ENCODE measurements at places on chromosomes 16 and 17.

DNA sequence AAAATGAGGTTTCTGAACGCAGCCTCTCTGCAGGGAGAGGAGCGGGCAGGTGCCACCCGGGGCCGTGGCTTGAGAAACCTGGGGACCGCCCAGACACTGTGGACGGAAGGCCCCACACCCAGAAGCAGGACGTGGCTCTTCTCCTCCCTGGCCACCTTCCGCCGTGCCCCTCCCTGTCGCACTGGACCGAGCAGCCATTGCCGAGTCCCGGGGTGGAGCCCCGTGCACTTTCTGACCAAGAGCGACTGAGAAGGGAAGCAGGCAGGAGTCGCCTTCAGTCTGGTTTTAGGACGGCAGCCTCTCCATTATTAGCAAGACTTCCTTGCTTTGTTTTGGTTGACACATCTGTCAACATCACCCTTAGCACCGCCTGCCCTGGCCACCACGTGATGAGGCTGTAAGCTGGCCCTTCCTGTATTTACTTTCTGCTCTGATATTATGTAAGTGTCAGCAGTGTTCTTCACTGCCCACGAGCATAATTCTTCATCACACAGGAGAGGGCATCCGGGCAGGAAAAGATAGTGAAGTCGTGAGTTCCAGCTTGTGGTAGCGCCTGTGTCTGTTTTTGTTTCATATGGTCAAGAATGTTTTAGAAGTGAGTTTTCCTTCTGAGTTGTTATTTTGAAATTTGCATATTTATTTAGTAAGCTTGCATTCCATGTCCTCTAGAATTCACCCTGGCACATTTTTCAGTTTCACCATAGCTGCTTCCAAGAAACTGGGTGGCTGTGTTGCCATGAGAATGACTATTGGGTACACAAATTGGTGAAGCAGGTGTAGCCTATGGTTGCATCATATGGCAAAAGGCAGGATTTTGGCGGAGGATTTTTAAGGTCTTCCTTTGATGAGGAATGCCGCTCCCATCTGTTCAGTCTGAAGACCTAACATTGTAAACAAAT is 1.0 kb downstream of the HERPUD1 start:
- no peak for DNase-seq

DNA sequence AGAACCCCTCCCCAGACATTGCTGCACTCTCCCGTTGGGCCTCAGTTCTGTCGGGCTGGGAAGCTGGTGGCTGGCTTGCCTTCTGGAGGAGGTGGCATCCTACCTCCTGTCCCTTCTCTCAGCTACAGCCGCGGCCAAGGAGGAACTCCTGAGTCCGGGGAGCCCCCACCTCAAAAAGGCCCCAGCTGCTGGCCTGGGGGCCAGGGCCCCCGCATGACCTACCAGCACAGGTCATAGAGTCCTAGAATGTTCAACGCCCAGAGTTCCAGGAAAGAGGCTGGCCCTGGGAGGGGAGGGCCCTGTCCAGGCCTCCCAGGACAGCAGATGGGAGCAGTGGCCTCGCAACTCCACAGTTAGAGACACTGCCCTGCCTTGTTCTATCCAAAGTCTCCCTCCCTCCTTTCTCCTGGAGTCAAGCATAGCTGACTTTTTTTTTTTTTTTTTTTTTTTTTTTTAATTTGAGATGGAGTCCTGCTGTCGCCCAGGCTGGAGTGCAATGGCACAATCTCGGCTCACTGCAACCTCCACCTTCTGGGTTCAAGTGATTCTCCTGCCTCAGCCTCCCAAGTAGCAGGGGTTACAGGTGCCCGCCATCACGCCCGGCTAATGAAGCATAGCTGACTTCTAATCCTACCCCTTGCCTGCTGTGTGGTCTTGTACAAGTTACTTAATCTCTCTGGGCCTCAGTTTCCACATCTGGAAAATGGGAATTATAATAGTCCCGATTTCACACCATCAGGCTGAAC is 7.1 kb downstream of the CARHSP1 start:
- DNase-seq: no peak

- no peak for DNase-seq
Observed at GRCh38 chr17:70070305-70071027, 4.6 kb upstream of the KCNJ16 start.

DNA sequence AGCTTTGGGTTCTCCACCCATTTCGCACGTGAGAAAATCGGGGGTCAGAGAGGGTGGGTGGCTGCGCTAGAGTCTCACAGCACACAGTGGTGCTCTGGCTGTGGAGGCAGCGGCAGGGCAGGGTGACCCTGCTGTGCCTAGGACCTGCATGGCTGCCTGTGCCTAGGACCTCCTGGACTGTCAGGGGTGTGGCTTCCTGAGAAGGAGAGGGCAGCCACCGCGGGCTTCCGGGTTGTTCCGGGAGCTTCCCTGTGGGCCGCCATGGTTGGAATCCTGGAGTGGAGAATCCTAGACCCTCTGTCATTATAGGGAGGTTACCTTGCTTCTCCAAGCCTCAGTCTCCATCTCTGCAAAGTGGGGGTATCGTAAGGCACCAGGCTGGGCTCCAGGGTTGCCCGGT is 9.3 kb downstream of the ZFPM1 start:
- DNase-seq: no peak

DNA sequence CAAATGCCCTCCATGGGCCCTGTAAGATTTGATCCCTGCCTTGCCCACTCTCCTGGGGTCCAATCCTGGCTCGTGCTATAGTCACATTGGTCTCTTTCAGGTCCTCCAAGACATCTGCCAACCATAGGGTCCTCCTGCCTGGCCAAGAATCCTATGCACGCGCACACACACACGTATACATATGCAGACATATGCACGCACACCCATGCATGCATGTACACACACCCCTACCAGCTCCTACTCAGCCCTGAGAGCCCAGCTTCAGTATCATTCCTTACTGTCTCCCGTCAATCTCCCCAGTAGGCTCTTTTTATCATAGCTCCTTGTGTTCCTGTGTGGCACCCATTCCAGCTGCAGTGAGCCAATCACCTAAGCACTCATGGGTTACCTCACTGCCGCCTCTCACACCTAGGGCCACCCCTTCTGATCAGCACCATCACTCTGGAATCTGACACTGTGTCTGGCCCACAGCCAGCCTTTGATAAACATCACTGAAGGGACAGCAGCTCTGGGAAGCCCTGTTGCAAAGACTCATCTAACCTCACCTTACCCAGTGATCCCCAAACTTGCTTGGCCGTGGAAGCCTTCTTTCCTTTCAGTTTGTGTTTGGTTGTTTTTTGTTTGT is 7.9 kb upstream of the DNAH17 start:
- no peak for DNase-seq

DNA sequence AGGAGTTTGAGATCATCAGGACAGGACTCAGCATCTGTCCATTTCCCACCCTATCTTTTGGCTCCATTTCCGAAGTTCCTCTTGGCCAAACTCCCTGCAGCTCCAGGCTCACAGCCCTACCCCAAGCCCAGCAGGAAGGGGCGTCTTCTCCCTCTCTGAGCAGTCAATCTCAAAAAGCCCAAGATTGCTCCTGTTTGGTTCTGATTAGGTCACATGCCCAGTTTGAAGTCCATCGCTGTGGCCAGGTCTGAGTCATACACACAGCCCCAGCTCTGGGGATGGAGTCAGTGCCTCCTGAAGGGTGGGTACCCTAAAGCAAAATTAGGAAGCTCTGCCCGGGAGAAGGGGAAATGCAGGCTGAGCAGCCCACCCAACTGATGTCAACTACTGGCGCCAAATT is 23.9 kb downstream of the SNX20 start:
- DNase-seq: no peak

DNA sequence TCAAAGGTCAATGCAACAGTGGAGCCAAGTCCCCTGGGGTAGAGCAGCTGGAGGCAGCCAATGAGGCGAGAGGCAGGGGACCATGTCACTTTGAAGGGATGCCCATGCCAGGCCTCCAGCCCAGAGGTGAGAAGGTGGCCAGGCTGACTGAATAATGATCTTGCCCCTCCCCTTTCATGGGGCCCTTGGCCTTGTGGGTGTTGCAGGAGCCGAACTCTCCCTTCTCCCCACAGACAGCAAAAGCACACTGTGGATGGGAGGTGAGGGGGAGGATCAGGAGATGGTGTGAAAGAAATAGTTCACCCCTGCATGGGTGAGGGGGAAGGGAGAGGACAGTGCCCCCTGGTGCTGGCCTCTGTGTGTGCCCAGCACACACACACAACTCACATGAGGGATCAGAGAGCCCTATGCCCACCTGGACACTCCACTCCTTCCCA is 15.8 kb upstream of the TBX21 start:
- DNase-seq: no peak

DNA sequence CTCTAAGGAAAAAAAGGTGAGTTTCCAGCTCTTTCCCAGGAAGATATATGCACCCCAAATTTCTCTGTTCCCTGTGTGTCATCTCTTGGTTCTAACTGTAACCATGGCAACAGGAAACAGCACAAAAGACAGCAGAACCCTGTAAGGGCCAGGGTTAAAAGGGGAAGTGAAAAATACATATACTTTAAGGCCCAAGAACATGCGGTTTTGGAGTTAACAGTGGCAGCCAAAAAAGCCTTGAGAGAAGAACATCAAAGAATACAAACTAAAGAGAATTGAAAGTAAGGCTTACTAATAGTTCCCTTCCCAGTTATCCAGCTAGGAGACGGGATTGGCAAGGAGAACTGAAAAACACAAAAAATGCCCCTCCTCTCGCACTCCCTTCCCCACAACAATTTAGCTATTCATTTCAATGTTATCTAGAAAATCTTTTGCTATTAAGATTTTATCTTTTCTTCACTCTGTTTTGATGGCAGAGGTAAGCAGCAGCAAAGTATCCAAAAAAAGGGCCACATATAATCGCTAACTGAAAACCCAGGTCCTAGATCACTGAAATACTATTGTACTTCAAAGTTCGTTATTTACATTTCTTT is 1.5 kb downstream of the SPOP start:
- DNase-seq: no peak

DNA sequence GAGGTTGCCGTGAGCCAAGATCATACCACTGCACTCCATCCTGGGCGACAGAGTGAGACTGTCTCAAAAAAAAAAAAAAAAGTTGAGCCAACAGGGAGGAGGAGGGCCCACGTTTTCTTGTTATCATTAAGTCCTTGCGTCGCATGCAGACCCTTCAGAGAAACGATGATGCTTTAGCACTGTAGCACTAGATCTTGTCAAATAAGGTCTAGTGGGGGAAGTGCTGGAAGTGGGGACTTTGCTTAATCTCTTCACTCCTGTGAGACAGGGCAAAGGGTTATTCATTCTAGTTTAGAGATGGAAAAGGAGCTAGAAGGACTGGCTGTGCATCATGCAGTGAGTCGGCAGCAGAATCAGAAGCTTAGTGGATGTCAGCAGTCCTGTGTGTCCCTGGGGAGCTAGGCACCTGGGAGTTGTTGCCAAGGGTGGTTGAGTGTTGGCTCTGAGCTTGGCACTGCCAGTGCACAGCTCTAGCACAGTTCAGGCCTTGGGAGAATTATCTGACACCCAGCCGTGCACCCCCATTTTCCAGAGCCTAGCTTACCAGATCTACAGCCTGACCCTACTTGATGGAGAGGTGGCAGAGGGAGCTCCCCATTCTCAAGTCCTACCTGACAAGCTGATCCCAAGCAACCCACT is 33.4 kb upstream of the TBX2 start:
- DNase-seq: no peak

GRCh38 chr17:45230787-45231480 is 9.2 kb downstream of the FMNL1 start:
- DNase-seq: no peak

GRCh38 chr17:27660436-27660835 is 29.4 kb downstream of the LGALS9 start:
- no peak for DNase-seq

DNA sequence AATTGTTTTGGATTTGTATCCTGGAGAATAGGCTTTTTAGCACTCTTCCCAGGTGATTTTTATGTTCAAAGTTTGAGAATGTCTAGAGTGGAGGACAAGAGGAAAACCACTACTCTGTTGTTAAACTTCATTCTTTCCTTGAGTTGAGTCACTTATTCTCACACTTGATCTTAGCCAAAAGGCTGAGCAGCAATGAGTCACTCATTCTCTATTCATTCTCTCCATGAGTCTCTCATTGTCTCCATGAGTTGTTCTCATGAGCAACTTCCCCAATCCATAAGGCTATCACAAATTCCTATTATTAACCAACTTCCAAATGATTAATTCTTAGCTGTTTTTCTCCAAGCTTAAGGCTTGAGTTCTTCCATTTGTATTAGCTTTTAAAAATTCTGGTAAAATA is 1393.3 kb downstream of the CDH8 start:
- no peak for DNase-seq

DNA sequence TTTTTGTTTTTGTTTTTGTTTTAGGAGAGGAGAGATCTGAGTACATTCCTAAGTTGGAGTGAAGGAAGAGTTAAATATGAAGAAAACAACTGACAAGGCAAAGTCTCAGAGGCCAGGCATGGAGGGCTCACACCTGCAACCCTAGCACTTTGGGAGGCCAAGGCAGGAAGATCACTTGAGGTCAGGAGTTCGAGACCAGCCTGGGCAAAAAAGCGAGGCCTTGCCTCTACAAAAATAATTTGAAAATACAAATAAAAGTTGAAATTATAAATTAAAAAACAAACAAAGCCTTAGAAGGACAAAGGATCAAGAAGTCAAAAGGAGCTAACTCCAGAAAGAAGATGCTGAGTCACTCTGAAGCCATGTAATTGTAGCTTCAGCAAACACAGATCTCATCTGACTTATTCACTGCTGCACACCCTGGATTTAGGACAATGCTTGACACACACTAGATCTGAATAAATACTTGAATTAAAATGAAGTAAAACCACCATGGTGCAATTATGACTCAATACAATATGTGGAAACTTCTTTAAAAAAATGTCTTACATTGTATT is 9.1 kb downstream of the CEP20 start:
- no peak for DNase-seq

DNA sequence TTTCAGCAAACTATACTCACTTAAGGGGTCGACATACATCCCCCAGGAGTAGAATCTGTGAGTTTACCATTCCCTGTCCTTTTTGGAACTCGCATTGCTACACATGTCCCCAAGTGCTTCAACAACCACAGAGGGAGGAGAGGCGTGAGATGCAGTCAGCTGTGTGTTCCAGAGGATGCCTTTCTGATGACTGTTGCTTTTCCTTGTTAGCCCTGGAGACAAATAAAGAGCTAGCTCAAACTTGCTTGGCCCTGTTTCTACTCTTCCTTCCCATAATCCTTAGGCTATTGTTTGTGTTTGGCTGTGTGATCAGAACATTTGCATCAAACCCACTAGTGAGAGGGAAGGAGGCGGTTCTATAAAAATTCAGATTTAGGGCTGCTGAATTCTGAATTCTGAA is 264.0 kb downstream of the ENGASE start:
- no peak for DNase-seq

DNA sequence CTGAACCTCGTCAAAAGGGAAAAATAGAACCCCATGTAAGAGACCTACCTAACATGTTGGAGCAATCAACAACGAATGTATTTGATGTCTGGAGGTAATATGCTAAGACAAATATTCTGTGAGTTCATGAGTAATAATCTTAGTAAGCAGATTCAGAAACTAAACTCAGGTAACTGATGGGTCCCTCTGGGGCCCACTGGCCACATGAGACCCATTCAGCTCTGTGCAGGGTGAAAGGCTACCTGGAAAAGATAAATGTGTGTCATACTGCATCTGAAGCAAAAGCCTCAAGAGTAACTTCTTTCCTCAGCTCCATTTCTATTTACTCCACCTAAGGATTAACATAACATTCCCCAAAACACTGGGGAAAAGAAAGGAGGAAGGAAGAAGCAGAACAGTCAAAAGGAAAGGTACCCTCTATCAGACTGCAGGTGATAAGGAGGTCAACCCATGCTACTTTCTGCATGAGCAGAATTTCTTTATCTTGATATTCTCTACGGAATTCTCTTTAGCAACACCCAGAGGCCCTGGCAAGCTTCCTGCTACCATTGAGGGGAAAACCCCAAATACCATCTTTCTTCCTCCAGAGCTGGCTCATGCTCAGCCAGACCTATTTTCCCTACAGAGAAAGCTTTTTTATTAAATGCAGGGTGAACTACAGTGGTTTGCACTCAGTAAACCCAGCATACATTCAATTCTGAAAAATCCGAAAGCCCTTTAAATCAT is 37.7 kb upstream of the ABCA6 start:
- no peak for DNase-seq

Measured in activated CD4-positive, alpha-beta T cell treated with anti-CD3 and anti-CD28 coated beads for 24 hours (primary cell).